ENCODE measurements at places on chromosomes 2 and 18.

DNA sequence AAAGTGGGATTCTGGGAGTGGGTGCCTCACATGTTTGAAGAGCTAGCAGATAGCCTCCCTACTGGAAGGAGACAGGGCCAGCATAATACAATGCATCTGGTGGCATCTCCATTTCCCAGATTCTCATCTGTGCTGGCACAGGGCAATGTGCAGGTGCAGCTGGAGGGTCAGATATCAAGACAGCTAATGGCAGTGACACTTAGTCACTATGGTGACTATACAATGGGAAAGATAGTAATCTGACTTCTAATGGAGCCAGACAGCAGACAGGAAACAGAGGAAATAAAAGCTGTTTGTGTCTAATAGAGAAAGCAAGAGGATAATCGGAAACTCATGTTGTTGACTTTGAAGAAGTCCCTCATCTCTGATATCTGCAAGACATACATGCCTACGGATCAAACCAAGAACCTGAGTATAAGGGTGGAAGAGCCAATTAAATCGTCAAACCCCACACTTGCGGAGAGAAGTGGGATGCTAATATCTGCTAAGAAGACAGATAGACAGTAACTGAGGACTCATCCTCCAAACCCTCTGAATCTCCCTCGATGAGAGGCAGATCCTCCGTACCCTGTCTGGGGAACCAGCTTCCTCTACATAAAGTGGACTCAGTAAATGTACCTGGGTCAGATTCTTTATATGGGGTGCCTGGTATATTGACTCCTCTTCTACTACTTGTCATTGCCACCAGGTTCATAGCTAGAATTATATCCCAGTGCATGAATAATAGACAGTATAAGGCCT lies 692.7 kb downstream of the SOCS6 start:
- no peak for DNase-seq

DNA sequence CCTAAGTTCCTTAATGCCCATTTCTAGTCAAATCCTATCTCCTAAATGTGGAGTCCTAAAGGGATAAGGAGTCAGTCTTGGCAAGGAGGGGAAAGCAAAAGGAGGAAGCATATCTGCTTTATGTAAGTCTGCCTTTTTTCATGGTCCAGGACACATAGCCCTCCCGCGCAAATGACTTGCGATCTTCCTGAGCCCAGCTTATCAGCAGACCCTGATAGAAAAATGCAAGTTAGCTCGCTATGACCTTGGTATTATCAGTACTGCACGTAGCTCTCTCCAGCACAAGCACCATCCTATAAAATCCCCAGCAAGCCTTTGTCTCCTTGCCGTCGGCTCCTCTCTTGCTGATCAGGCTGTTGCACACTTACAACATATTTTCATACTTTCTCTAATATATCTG lies 281.4 kb upstream of the KCNH7 start:
- DNase-seq = no peak

- DNase-seq = no peak
Observed at GRCh38 chr2:75100011-75100800, 99.1 kb downstream of the TACR1 start.

DNA sequence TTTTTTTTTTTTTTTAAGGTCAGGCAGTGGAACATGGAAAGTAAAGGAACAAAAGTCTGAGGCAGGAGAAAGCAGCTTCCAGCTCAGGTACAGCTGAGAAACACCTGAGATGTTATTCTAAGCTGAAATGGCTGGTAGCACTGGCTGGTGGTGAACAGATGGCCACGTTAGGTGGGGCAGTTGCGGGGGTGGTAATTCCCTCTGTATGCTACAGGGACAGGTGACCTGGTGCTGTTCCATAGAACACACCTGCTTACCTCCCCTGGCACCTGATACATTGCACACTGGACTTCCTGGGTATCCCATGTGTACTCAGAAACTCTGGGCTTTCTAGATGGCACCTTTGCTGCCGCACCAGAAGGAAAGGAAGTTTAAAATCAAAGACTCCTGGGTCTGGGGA lies 333.3 kb downstream of the SLC8A1 start:
- no peak for DNase-seq

GRCh38 chr2:7077660-7078267 lies 160.6 kb downstream of the RNF144A start:
- DNase-seq = no peak

DNA sequence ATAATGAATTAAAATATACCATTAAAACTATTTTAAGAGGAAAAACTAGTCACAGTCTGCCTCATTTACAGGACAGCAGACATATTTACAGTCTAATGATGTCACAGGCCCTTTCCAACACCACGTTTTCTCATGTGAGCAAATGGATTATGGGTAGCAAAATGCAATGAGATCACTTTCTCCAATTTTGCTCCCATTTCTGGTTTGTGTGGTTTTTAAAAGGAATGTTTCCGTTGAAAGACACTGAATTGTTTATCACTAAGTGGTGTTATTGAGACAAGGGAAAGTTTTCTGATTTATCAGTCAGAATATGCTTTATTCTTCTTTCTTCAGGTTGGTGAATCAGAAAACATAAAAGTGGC lies 11.4 kb upstream of the NR4A2 start:
- DNase-seq = no peak

- no peak for DNase-seq
Observed at GRCh38 chr2:70771446-70771845, 3.4 kb upstream of the ADD2 start.

Data from activated T-cell treated with anti-CD3 and anti-CD28 coated beads, Interleukin-2, amount 50 U/mL, for 4 hours (primary cell).